Ascending aorta (tissue), 2 donors: ENCODE measurements at places on chromosomes 2 and 18. TPM values are rescaled to one million over a fixed set of nuclear protein-coding genes. Genes with fewer than 3 reads are reported as not detected.

Gene ANKRD29
- total RNA-seq: 118 TPM

- no peak for DNase-seq
Measured at GRCh38 chr2:233822101-233822771, 32.1 kb downstream of the HJURP start.

- DNase-seq: no peak
Measured at GRCh38 chr2:158686210-158686691, 108.9 kb upstream of the DAPL1 start.

DNA sequence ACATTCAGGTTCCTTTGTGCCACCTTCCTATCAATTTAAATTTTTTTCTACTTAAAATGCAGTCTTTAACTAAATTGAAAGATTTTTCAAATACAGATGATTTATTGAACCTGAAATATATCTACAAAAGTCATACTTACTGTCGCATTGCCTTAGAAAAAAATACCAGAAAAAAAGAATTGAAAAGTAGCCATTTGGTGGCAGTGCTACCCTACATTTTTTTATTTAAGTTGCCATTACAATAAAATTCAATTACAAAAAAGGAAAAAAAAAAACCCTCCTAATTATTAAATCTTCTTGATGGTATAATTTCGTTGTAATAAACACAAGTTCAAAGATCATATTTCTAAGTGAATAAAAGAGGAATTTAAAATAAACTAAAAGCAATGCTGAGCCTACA, 43.4 kb downstream of the DSC3 start:
- no peak for DNase-seq

Gene TMEM178A
- 29.5 TPM for total RNA-seq

DNA sequence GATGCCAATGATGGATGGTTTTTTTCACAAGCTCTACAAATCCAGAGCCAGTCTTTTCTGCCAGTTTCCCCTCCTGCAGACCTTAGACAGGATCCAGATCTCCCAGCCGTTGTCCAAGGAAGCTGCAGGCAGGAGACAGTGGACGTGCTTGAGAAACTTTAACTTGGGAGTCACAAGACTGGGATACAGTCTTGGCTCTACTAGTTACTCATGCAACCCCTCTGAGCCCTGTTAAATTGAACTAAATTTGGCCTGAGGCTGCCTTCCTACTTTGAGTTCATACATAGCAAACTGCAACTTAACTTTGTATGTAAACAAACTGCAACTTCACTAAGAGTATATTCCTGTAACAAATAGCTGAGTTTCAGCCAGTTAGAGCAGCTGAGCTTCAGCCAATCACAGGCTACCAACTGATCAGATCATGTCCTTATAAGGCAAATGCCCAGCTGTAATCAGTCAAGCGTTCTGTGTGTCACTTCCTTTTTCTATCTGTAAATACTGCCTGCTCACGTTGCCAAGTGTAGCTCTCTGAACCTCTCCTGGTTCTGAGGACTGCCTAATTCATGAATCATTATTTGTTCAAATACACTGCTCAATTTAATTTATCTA, 140.9 kb downstream of the CAPN13 start:
- DNase-seq: no peak
